ENCODE measurements at places on chromosomes 5 and 9.
A peak's percentile ranks its signal among the peaks of the same experiment; 100 is the strongest.

- DNase-seq: no peak
Observed at GRCh38 chr9:136861874-136862457, 4.1 kb downstream of the EDF1 start.

DNA sequence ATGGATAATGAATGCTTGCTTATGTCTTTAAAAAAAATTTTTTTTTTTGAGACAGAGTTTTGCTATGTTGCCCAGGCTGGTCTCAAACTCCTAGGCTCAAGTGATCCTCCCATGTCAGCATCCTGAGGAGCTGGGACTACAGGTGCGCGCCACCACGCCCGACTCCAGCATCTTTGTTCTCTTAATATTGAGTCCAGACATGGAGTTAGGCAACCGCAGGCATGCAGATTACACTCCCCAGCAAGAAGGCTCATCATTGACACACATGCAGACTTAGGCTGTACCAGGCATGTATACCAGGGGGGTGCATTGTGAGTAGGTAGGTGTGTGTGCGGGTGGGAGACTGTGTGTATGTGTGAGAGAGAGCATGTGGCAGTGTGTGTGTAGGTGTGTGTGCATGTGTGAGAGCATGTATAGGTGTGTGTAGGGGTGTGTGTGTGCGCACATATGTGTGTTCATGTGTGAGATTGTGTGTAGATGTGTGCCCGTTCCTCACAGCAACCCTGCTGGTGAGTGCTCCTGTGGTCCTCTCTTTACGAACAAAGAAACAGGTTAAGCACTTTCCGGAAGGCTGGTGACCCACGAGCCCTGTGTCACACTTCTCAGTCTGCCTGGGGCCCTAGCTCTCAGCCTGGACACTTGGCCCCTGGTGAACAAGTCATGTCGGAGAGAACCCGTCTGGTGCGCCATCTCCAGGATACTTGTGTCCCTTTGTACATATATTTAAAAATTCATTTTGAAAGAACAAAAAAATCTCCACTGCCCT, 6.2 kb downstream of the OBP2B start:
- peak; percentile 21 for DNase-seq

DNA sequence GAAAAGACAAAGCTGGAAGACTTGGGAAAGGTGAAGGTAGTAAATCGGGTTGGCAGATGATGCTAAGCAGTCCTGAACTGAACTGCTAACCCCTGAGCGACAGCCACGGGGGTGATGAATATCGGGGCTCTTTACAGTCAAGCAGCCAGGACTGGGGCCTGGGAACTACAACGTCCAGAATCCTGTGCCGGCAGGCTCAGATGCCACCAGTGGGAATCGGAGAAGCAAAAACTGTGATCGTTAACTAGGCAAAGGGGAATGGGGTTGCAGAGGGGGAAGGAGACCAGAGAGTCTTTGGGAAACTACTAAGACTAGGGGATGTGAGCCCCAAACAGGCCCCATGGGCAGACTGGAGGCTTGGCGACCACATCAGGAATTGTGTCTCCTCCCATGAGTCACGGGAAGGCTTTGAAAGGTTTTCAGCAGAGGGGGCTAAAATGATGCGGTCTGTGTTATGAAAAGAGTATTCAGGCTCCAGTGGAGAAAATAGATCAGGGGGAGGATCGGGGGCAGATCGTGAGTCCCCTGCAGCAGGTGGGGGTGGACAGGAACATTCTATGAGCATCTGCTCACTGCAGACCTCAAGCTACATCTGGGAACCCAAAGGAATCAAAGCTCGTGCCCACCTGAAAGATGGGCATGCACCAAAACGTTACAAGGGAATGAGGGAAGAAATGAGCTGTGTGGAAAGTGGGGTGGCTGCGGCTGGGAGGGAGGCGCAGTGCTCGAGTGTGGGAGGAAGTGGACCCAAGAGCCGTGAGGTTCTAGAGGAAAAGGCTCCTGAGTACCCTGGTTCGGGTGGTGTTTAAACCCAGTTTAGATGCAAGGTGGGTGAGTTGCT, 53.8 kb downstream of the HRH2 start:
- no peak for DNase-seq

- DNase-seq: peak; percentile 82
Observed at GRCh38 chr5:178114325-178115135, 1.2 kb downstream of the N4BP3 start.

All from activated CD8-positive, alpha-beta memory T cell treated with anti-CD3 and anti-CD28 coated beads for 24 hours (primary cell).